ENCODE measurements at places on chromosomes 1 and 21. TPM values are rescaled to one million over a fixed set of nuclear protein-coding genes. Genes with fewer than 3 reads are reported as not detected.
A peak's percentile ranks its signal among the peaks of the same experiment; 100 is the strongest.

DNA sequence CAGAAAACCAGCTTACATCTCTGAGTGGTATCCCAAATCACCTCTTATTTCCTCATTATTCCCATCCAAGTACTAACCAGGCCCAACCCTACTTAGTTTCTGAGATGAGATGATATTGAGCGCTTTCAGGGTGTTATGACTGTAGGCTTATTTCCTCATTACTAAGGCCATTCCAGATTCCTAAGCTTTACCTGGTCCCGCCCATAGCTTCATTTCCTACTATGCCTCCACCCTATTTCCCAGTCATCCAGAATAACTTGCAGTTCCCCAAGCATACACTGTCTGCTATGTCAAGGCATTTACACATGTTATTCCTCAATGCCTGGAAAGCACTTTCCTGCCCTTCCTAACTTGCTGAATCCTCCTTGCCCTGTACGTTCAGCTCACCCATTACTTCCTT is 79.3 kb upstream of the SPAG17 start:
- no peak for DNase-seq
- H3K4me1 ChIP-seq = no peaks in the 10 kb centered on the region
- no peak overlapping the region for H3K4me3 ChIP-seq
- H3K27me3 ChIP-seq = no peaks in the 10 kb centered on the region
- H3K36me3 ChIP-seq = no peaks in the 10 kb centered on the region
- H3K27ac ChIP-seq = no peak overlapping the region

- no peak overlapping the region for H3K4me3 ChIP-seq
- no peaks in the 10 kb centered on the region for H3K36me3 ChIP-seq
- H3K4me1 ChIP-seq = no peaks in the 10 kb centered on the region
- DNase-seq = no peak
- H3K27ac ChIP-seq = no peak overlapping the region
Observed at GRCh38 chr21:36948686-36949085, 17.8 kb downstream of the HLCS start.

DNA sequence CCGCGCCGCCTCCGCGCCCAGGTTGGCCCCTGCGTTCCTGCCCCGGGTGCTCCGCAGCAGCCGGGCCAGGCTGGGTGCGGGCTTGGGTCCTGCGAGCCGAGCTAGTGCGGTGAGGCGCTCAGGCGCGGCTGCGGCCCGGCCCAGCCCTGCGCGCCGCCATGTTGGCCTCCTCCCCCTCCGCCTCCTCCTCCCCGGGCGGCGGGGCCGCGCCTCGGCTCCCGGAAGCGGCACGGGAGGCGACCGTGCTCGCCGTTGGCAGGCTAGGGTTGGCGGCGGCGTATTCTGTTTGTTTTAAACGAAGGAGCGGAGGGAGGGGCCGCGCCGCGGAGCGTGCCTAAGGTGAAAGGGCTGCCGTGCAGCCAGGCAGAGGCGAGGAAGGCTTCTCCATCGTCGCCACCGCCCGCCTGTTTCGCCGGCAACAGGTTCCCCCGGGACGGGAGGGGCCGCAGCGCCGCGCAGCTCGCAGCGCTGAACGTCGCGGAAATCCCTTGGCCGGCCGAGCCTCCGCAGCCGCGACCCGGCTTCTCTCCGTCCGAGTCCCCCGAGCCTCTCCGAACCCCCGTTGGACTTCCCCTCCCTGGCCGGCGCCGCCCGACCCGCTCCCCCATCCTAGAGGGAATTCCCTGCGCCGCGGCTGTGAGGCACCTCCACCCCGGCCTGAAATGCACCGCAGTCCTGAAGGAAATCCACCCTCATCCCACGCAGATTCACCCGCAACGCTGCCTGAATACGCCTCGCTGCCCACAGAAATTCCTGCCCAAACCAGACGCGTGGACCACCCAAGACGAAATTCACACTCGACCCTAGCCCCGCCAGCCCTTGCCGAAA is at the start of gene USP24:
USP24 (minus strand) TSS at position 171 of the 828 bp plus-strand sequence. CDS start 251 bp downstream, outside the sequence.
- peak; percentile 78 for DNase-seq
- H3K4me1 ChIP-seq = peaks cover 36% of the 10 kb centered on the region
- no peaks in the 10 kb centered on the region for H3K36me3 ChIP-seq

- peak overlapping the region; percentile 84 for H3K27ac ChIP-seq
- H3K27me3 ChIP-seq = no peaks in the 10 kb centered on the region
- H3K4me1 ChIP-seq = peaks cover 45% of the 10 kb centered on the region
- H3K4me3 ChIP-seq = no peak overlapping the region
Observed at GRCh38 chr1:67589519-67590233, 95.3 kb upstream of the GADD45A start.

DNA sequence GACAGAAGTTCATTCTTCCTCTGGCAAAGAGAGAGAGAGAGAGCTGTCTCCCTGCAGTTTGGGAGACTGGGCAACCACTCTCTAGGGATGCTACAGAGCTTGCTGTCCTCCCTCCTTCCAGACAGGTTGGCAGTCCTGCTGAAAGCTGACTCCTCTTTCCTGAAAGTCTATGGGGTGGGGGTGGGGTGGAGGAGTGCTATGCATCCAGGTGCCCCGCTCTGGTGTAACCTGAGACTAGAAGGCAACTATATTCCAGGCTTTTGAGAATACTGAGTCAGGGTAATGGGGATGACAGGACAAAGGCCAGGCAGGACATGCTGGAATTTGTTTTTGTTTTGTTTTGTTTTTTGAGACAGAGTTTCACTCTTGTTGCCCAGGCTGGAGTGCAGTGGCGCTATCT is 55.4 kb downstream of the OPTC start:
- H3K27ac ChIP-seq = no peak overlapping the region
- no peak overlapping the region for H3K4me3 ChIP-seq
- H3K36me3 ChIP-seq = no peaks in the 10 kb centered on the region
- peaks cover 10% of the 10 kb centered on the region for H3K4me1 ChIP-seq

DNA sequence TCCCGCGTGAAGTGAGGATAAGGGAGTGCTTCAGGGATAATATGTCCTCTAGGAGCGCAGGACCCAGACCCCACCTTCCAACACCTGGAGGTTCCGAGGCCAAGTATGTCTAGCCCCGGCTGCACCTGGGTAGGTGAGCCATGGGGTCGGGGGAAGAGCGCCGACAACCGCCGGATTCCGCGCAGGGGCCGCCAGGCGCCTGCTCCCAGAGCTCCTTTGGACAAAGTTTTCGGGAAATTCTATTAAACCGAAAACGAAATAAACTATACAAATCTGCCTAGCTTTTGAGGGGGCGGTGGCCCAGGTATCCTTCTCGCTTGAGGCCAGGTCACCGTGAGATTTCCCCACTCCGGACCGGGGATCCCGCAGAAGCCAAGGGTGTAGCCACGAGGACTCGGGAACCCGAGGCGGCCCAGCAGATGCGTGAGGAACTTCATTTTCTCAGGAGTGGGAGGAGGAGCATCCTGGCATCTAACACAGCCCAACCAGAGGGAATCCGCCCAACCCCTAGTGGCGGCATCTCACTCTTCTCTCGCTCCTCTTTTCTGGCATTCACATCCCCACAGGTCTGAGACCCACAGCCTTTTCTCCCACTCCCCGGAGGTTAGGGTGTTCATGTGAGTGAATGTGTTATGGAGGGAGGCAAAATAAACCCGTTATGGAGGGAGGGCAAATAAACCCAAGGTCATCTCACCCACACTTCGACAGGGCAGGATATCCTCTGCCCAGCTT is 2.3 kb upstream of the DMRTA2 start:
- no peak overlapping the region for H3K4me3 ChIP-seq
- DNase-seq = no peak
- peaks cover 11% of the 10 kb centered on the region for H3K4me1 ChIP-seq
- no peaks in the 10 kb centered on the region for H3K27me3 ChIP-seq
- H3K27ac ChIP-seq = no peak overlapping the region
- no peaks in the 10 kb centered on the region for H3K36me3 ChIP-seq

GRCh38 chr21:35406635-35407034 is 357.5 kb upstream of the RUNX1 start:
- no peak overlapping the region for H3K4me3 ChIP-seq
- no peak overlapping the region for H3K27ac ChIP-seq
- H3K4me1 ChIP-seq = no peaks in the 10 kb centered on the region
- H3K27me3 ChIP-seq = no peaks in the 10 kb centered on the region
- no peak for DNase-seq
- no peaks in the 10 kb centered on the region for H3K36me3 ChIP-seq

GRCh38 chr1:31259746-31260145 is 20.1 kb upstream of the NKAIN1 start:
- H3K27me3 ChIP-seq = no peaks in the 10 kb centered on the region
- DNase-seq = no peak
- H3K4me3 ChIP-seq = no peak overlapping the region

DNA sequence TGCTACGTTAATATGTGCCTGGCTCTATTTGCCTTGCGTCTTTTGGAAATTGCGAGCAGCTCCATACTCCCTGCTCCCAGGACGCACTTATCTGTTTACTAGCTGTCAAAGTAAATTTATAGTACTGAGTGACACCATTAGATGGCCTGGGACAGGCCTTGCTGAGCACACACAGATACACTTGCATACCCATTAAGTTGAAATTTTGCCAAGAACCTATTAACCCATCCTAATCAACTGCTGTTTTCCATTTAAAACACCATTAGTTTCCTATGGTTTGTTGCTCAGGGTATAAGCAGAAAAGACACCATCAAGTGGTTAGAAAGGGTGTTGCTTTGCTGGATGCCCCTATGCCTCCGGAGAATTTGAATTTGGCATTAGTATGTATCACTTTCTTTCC is 187.3 kb downstream of the SLC44A5 start:
- H3K4me1 ChIP-seq = no peaks in the 10 kb centered on the region
- no peaks in the 10 kb centered on the region for H3K27me3 ChIP-seq
- no peak overlapping the region for H3K4me3 ChIP-seq
- DNase-seq = no peak
- no peak overlapping the region for H3K27ac ChIP-seq

DNA sequence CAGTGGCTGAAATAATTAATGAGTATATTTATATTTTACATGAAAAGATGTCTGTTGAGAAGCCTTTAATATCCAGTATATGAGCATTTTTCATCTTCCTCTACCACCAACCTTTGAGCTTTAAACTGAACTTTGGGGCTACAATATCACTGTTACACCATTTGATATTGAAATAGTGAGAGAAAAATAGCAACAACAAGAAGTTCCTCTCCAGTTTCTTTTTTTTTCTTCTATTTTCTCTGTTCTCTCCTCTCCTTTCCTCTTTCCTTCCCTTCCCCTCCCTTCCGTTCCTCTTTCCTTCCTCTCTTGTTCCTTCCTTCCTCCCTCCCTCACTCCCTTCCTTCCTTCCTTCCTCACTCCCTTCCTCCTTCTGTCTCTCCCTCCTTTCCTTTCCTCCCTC is 1591.4 kb downstream of the PLA2G4A start:
- no peak for DNase-seq
- no peaks in the 10 kb centered on the region for H3K27me3 ChIP-seq
- no peak overlapping the region for H3K4me3 ChIP-seq
- H3K27ac ChIP-seq = no peak overlapping the region
- H3K4me1 ChIP-seq = no peaks in the 10 kb centered on the region

DNA sequence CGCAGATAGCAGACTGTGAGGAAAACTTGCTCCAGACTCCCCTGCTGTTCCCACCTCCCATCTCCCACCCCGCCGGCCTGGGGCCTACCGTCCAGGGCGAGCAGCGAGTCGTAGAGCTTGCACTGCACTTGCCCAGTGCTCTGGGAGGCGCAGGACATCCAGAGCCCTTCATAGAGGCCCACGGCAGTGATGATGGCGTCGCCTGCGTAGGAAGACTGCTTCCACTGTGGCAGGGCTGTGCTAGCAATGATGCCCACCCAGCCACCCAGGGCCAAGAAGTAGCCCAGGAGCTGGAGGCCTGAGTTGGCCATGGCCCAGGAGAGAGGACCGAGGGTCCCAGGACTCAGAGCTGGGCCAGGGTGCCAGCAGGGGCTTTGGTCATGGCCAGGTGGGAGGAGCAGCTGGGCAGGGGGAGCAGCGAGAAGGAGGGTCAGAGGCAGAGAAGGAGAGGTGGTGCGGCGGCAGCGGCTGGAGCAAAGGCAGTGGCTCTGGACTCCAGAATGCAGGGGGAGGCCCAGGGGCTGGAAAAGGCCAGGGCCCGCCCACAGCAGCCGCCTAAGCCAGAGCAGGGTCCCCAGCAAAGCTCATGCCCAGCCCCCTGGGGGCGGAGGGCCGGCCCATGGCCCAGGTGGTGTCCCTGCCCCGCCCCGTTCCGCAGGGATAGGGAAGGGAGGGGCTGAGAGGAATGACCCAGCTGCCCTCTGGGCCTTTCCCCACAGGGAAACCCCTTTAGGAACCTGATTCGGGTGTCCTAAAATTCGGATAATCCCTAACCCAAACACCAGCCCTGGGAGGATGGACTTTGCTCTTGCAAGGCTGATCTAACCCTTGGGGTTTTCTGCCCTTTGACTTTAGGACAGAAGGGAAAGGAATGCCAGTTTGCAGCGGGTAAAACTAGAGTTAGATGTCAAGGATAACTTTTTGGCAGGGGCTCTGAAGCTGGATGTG is at the start of gene CLDN19:
CLDN19 (minus strand) TSS at position 484 of the 948 bp plus-strand sequence; CDS start at position 311, 173 bp downstream.
- no peaks in the 10 kb centered on the region for H3K36me3 ChIP-seq
- H3K4me1 ChIP-seq = no peaks in the 10 kb centered on the region
- H3K27ac ChIP-seq = no peak within 1 kb of the TSS
- H3K27me3 ChIP-seq = no peaks in the 10 kb centered on the region

DNA sequence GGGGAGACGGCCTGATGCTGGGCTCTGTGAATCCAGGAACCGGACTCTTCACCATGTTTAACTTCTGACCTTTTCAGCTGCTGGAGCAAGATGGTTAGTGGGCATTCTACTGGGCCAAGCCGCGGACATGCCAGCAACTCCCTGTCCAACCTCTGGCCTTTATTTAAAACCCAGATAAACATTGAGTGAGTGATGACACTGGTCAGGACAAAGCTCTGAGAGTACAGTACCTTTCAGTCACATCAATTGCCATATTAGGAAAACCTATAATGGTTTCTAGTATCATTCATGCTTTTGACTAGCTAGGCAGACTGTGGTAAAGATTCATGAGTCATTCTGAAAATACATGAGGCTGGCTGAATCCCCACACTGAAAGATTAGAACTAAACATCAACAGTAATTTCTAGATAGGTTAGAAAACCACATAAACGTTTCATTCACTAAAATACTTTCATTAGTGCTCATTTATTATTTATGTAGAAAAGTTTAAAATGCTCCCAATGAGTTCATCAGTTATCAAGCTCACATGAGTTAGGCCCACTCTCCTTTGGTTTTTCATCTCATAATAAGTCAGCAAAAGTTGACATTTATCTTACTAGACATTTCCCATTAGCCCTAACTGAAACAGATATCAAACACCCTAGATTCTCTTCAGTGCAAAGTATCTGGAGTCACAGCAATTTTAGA is 7.1 kb upstream of the ACTA1 start:
- DNase-seq = no peak
- no peak overlapping the region for H3K4me3 ChIP-seq
- H3K27ac ChIP-seq = no peak overlapping the region
- H3K4me1 ChIP-seq = no peaks in the 10 kb centered on the region
- no peaks in the 10 kb centered on the region for H3K36me3 ChIP-seq
- no peaks in the 10 kb centered on the region for H3K27me3 ChIP-seq

- no peaks in the 10 kb centered on the region for H3K4me1 ChIP-seq
- no peak for DNase-seq
- no peaks in the 10 kb centered on the region for H3K36me3 ChIP-seq
- no peak overlapping the region for H3K4me3 ChIP-seq
- no peak overlapping the region for H3K27ac ChIP-seq
- no peaks in the 10 kb centered on the region for H3K27me3 ChIP-seq
Observed at GRCh38 chr1:8055973-8056372, 29.9 kb upstream of the ERRFI1 start.

RNPEP gene
- polyA plus RNA-seq = 60.4 TPM

ALX3 gene
- 0.49 TPM for polyA plus RNA-seq

PRKAA2 gene
- 1.8 TPM for polyA plus RNA-seq

SLC2A1 gene
- 19.4 TPM for polyA plus RNA-seq

ASPM gene
- polyA plus RNA-seq = 1.6 TPM

KIRREL1 gene
- polyA plus RNA-seq = 15.5 TPM

VSIG8 gene
- not detected for polyA plus RNA-seq

MUL1 gene
- 28.9 TPM for polyA plus RNA-seq

OR2C3 gene
- polyA plus RNA-seq = 0.55 TPM

ETNK2 gene
- polyA plus RNA-seq = 187 TPM

HMGCS2 gene
- polyA plus RNA-seq = 93.7 TPM

SELE gene
- polyA plus RNA-seq = 1.2 TPM

NOS1AP gene
- 2.1 TPM for polyA plus RNA-seq

IL10 gene
- polyA plus RNA-seq = 3.5 TPM

PRAMEF17 gene
- not detected for polyA plus RNA-seq

TPTE gene
- 231 TPM for polyA plus RNA-seq

SNX7 gene
- polyA plus RNA-seq = 29.7 TPM

All from testis (tissue), 5 donors.